ENCODE measurements at places on chromosomes 11 and 22.
A peak's percentile ranks its signal among the peaks of the same experiment; 100 is the strongest.

DNA sequence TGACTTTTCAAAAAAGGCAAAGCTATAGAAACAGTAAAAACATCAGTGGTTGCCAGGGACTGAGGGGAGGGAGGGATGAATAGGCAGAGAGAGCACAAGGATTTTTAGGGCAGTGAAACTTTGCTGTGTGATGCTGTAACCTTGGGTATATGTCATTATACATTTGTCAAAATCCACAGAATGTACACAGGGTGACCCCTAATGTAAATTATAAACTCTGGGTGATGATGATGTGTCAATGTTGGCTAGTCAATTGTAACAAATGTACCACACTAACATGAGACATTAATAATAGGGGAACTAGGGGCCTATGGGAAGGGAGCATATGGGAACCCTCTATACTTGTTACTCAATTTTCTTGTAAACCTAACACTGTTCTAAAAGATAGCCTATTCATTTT lies 24.8 kb downstream of the RIBC2 start:
- DNase-seq = no peak

DNA sequence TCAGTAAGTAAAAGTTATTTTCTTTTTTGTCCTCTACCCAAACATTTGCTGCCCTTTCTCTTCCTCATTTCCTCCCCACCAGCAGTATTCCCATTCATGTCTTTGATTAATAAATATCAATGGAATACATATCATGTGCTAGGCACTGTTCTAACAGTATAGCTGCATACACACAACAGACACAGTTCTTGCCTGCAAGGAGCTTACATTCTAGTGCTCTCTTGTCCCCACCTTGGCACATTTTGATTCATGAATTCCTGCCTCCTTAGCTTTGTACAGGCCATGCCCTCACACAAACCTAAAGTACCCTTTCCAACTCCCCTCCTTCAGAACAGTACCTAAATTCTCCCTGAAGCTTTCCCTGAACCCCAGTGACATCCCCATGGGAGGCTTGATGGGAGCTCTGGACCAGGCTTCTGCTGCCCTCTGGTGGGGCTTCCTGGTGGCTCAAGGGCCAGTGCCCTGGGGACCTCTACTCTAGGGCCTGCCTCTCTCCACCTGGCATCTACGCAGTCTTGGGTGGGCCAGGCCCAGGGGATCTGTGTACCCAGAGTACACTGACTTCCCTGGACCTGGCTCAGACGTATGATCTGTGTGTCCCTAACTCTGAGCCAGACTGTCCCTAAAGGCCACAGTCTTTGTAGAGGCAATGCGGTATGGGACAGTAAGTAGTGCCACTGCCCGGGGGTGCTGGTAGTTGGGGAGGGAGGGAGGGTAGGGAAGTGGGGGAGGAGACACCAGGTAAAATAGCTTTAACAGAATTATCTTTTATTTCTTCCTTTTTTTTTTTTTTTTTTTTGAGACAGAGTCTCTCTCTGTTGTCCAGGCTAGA lies 14.1 kb downstream of the RPS13 start:
- peak; percentile 63 for DNase-seq

GRCh38 chr11:57462597-57462996 lies 2.3 kb downstream of the RTN4RL2 start:
- DNase-seq = no peak

- DNase-seq = no peak
Measured at GRCh38 chr22:46408568-46409506, 73.3 kb downstream of the TRMU start.

GRCh38 chr11:85697747-85698146 lies 11.8 kb upstream of the CCDC89 start:
- no peak for DNase-seq

DNA sequence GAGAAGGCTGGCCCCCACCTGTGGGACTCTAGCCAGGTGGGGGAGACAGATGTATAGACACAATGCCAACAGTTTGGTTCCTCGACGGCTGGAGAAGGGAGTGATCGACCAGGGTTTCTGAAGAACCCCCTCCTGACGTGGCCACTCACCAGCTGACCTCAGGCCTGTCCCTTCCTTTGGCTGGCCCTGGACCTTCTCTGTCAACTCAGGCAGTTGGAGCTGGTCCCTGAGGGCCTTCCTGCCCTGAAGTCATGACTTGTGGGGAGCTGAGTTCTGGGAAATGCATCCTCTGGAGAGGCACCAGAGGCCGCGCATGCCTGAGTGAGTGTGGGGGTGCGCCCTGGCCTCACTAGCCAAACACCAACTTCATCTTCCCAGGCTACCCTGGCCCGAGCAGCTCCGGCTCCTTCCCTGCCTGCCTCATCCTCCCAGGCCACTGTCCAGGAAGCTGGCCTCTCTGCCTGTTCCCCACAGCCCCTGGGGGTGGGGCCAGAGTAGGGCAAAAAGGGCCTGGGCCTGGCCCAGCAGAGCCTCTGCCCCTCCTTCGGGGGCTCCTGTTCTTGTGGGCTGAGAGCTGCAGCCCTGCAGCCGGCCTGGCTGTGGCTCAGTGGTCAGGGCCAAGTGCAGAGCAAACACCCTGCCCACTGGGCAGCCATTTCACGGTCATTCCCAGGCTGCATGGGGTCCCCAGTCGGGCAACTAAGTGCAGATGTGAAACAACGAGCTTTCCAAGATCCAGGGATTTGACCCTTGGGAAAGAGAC lies 23.6 kb downstream of the TXN2 start:
- DNase-seq = peak; percentile 45

GRCh38 chr11:117859061-117859460 lies 17.4 kb downstream of the FXYD6 start:
- DNase-seq = no peak

DNA sequence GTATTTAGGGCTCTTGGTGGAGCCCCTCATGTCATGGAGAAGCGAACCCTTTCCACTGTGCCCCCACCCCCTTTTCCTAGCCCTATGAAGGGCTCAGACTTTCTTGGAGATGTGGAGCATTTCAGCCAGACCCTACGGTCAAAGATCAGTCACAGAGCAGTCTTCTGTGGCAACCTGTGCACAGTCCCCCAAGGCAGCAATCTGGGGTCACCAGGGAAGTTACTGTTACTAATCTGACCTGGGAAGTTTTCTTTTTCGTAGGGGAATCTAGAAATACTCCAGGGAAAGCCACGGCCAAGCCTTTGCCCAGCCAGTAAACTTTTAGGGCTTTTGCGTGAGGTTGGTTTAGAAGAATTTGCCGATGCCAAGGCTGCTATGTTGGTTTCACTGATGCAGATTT lies 50.6 kb downstream of the ZBTB16 start:
- DNase-seq = no peak

GRCh38 chr11:116466801-116467200 lies 306.0 kb downstream of the BUD13 start:
- DNase-seq = no peak

- peak; percentile 68 for DNase-seq
Measured at GRCh38 chr11:118938491-118939403, 13.0 kb upstream of the BCL9L start.

GRCh38 chr11:117919341-117919740 lies 9.9 kb downstream of the TMPRSS13 start:
- no peak for DNase-seq
